RCC 7860 (cell line): ENCODE measurements at places on chromosomes 12 and 14.

DNA sequence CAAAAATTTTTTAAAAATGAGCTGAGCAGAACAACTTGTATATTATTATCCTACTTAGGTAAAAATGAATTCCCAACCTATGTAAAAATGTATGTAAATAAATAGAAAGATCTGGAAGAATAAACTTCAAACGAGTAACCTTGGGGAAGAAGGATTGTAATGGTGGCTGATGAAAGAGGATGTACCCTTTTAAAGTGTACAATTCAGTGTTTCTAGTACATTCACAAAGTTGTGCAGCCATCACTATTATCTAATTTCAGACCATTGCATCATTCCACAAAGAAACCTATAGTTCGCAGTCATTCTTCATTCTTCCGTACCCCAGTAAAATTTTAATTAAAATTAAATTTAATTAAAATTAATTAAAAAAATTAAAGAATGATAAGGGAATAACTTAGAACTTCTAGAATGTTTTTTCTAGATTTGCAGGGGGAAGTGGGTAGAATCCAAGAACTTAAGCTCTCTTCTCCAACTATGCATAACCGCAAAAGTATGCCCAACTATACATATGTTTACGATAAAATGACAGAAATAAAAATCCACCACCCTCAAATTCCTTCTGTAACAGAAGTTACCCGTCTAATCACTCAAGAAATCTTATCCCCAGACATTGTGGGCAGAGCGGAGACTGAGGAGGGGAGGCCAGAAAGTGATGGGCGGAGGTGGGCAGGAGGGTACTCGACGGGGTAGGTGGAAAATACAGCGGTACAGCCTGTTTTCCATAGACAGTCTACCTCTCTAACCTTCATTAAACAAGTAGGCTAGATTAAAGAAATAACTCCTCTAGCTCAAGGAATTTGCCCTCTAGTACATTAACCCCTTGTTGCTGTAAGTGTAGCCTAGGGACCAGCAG is 921 bp downstream of the DEPDC4 start:
- no peak for DNase-seq

- DNase-seq, result peak; percentile 49
Measured at GRCh38 chr12:13179211-13180074, 17.1 kb upstream of the EMP1 start.

DNA sequence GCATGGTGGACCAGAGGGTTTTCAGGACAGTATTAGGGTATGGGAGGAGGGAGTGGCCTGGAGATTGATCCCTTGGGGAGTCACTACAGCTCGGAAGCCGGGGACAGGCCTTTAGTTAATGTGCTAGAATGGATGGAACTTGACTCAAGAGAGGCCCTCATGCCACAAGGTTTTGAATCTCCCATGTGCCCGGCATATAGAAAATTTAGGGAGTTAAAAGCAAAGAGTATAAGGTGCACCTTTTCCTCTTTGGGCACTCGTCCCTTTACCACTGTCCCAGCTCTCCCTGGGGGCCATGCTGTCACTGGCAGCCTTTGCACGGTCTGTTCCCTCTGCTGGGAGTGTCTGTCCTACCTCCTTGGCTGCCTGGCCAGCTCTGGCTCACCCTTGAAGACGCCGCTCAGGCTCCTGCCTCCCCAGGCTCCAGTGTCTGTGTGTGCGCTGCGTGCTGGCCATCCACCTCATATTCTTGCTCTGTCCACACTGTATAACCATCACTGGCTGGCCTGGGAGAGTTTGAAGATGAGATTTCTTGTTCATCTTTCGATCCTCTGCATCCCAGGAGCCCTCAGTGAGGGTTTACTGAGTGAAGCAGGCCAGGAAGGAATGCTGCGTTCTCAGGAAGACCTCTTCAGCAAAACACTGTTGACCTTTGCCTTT is 161.3 kb downstream of the ZFP36L1 start:
- DNase-seq, result no peak

GRCh38 chr12:79344855-79345847 is 345.6 kb downstream of the PAWR start:
- peak; percentile 44 for DNase-seq

DNA sequence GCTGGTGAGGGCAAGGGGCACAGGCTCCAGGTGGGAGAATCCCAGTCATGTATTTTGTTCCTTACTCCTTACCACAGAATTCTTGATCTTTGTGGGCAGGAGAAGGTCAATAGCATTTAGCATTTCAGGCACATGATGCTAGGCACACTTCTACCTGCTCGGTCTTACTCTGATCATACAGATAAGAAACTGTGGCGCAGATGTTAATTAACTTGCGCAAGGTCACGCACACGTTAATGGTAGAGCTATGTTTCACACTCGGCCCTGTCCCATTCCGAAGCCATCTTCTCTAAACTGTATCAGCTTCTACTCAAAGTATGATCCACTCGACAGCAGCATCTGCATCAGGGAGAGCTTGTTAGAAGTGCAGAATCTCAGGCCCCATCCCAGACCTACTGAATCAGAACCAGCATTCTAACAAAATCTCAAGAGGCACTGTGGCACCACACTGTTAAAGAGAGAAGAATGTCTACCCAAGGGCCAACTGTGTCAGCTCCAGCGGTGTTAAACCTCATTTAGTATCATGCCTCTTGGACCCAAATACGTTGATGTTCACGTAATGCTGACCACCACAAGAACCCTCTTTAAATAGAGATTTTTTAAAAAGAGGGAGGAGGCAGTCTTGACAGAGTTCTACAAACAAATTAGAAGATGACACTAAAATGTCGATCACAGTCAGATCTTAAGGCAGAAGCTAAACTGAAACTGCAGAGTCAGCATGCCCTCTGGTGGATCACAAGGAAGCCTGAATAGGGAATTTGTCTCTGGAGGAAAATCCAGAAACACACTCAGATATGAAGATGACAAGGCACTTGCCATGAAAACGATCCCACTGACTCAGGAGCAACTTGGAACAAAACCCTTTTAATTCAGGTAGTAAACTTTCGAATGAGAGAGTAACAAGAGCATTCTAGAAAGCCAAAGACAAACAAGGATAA is 7.3 kb downstream of the STXBP6 start:
- peak; percentile 15 for DNase-seq

DNA sequence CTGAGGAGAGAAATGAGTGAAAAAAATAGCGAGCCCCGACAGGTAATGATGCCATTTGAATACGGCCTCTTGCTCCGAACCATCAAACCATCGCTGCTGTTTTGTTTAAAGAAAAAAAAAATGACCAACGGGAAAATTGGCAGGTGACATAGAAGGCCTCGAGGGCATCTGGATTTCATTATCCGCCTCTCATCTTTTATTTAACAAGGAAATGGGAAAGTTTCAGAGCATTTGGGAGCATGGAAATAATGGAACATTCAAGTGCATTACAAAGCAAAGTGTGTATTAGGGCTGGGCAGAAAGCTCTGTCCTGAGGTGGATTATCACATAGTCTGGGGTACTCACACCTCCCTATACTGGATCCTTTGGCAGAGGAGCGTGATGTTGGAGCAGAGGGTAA is 258.7 kb downstream of the KSR2 start:
- DNase-seq, result no peak

DNA sequence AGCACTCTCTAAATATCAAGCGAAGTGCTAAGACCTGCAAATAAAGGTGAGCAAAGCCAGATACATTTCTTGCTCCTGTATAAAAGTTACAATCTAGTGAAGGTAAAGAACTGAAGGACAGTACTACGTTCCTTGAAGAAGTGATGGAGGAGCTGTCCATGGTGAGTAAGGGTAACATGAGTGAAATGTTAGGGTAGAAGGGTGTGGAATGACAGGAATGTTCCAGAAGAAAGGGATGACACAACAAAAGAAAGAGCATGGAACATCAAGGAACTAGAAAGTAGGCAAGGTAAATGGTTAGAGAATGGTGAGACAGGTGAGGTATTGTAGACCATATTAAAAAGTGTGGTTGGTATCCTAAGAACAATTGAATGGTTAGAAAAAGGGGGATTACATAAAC is 272.4 kb downstream of the ACSS3 start:
- no peak for DNase-seq

- no peak for DNase-seq
Measured at GRCh38 chr12:8870586-8870985, 43.7 kb upstream of the PHC1 start.

DNA sequence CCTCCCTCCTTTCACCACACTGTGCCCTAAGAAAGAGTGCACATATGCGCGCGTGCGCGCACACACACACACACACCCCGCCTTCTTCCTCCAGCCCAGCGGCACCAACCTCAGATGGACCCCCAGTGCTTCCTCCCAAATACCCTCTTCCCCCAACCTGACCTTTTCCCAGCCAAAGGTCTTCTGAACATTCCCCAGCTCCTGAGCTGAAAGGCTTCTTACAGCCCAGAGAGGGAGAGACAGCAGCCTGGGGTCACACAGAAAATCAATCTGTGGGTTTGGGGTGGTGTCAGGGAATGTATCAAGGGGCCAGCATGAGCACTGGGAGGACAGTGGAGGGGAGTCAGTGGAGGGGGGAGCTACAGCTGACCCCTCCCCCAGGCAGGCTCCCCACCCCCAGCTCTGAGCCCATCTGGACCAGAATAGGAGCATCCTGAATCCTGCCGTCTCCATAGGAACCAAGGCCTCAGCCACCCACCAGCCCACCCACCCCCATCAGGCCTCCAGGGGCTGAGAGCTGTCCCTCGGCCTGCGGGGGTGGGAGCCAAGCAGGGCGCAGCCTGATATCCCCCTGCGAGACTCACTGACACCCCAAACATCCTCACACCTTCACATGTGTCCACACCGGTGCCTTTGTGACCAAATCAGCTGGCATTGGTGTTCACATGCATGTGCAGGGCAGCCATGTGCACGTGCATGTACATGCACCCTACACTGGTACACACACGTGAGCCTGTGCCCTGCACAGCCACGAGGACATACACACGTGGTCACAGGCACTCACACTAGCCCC is 5.7 kb downstream of the RASAL1 start:
- no peak for DNase-seq

GRCh38 chr12:27871946-27872345 is 91.9 kb upstream of the MANSC4 start:
- DNase-seq, result no peak

- DNase-seq, result peak; percentile 93
Measured at GRCh38 chr12:47820631-47821345, 1.1 kb upstream of the HDAC7 start.

GRCh38 chr14:54577494-54577893 is 10.6 kb downstream of the SAMD4A start:
- DNase-seq, result no peak

DNA sequence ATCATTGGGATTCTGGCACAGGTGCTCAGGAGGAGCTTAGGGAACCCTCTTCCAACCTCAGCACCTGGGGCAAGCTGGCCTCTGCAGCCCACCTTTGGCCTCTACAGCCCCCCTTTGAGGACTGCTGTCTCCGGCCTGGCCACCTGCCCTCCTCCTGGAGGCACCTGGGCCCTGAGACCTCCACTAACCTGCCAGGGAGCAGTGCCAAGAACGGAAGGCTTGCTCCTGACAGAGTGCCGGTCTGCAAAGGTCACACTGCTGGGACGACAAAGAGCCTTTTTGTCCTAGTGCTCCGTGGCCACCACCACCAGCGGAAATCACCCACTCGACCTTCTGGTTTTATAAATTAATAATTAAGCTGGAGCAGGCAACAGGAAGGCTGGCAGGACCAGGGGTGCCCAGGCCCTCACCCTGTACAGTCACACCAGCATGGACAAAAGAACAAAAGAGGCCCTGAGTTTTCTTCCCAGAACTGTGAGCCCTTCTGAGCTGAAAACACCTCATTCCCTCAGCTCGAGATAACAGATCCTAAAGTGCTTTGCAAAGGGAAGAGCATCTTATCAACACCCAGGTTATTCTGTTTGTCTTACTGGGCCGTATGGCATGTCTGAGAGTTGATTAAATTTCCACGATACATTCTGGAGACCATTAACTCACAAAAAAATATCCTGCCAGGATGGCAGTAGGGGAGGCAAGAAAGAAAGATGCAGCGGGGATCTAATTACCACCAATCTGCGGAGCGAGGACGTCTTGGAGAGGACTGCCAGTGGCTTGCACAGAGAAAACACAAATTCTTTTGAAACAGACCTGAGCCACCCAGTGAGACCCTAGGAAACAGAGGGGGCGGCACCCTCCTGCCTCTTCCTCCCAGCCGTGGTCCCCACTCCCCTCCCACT is 8.2 kb downstream of the TESC start:
- DNase-seq, result peak; percentile 18
